Stimulated activated CD8-positive, alpha-beta memory T cell treated with anti-CD3 and anti-CD28 coated beads, Interleukin-15, amount 100 ng/mL, for 24 hours (primary cell): ENCODE measurements at places on chromosomes 6 and 20.

- DNase-seq, result no peak
These were observed 159.7 kb upstream of the ZNF337 start for GRCh38 chr20:25856256-25856884.

- no peak for DNase-seq
These were observed 389.5 kb downstream of the CBLN4 start for GRCh38 chr20:55615818-55616217.

DNA sequence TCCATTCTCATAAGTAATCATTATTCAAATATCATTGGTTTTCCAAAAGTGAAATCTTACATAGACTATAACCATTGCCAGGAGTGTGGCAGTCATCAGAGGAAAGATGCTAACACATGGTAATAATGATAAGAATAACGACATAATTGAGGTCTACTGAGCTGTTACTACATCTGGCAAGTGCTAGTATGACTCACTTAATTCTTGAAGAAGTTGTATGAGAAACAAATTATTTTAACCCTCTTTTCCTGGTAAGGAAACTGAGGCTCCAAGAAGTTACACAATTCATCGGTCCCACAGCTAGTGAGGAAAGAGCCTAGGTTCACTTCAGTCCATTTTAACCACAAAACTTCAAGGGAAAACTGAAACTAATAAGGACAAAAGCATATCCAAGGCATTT lies 335.6 kb upstream of the BTBD3 start:
- no peak for DNase-seq

- no peak for DNase-seq
These were observed 945 bp downstream of the FAXC start for GRCh38 chr6:99348288-99349170.

- no peak for DNase-seq
These were observed 22.2 kb downstream of the XRN2 start for GRCh38 chr20:21325296-21325695.
